NCI-H2081 (cell line): ENCODE measurements at places on chromosomes 3 and 15.

DNA sequence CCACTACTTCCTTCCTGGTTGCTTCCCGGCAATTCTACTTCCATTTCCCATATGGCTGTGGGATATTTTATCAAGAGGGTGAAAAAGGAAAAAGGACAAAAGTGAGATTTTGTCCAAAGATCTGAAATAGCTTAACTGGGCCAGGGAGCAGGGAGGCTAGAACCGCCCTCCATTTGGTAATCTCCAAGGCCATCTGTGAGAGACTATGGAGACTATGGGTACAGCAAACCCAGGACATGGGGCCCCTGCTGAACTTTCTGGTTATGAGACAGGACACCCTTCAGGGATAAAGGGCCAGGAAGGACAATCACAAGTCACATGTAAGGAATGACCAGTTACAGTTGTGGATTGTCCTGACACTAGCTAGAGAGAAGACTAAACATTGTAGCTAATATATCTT, 24.3 kb downstream of the ZSCAN2 start:
- no peak for DNase-seq

GRCh38 chr15:48002767-48003166, 118.0 kb upstream of the SLC24A5 start:
- peak; percentile 29 for DNase-seq

DNA sequence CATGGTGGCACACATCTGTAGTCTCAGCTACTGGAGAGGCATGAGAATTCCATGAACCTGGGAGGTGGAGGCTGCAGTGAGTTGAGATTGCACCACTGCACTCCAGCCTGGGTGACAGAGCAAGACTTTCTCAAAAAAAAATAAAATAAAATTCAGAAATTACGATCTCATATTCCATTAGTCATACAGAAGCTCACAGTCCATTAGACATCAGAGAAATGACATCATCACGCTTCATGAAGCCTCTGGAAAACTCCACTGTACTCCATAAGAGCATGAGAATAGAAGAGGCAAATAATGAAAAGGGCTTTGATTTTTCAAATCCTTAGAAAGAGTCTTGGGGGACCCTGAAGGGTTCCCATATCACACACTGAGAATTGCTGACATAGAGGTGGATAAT, 145.0 kb upstream of the MITF start:
- DNase-seq: no peak

- no peak for DNase-seq
Observed at GRCh38 chr3:20310629-20311028, 124.6 kb upstream of the SGO1 start.

- no peak for DNase-seq
Observed at GRCh38 chr3:170081079-170081741, 43.4 kb downstream of the GPR160 start.

DNA sequence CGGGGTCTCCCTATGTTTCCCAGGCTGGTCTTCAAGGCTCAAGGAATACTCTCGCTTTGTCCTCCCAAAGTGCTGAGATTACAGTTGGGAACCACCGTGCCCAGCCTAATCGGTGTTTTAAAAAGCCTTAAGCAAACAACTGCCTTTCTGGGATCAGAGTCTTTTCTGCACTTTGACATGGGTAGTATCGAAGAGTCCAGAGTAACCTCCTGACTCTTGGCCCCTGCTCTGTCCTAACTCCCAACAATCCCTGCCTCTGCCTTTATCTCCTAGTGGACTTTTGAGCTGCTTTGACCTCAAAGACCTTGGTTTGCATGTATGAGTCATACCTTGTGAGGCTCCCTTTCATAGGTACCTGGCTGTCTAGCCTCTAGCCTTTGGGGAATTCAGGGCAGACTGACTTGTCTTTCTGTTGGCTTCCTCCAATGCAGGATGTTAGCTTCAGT, 21.0 kb upstream of the HACD2 start:
- DNase-seq: no peak

DNA sequence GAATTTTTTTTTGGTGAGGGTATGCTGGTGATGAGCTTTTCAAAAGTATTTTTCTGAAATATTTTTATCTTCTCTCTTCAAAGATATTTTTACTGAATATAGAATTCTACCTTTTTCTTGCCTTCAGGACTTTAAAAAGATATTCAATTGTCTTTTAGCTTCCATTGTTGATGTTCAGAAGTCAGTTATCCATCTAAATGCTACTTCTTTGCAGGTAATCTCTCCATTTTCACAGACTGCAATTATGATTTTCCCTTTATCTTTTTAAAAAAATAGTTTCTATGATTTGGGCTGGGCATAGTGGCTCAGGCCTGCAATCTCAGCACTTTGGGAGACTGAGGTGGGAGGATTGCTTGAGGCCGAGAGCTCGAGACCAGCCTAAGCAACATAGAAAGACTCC, 222.4 kb downstream of the IL20RB start:
- no peak for DNase-seq

DNA sequence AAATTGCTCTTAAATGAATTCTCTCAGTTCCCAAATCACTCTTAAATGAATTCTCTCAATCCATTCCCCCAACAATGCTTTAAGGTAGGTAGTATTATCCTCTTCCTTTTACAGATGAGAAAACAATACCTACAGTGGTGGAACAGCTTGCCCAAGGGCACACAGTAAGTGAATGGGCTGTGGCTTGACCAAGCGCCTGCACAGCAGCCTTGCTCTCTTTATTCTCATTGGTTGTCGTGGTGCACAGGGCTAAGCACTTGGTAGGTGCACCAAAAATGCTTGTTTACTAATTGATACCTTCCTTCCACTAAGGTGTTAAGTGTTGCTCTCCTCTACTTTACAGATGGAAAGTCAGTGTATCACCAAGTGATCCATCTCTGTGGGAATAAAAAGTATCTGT, 43.3 kb downstream of the FAM43A start:
- DNase-seq: no peak

DNA sequence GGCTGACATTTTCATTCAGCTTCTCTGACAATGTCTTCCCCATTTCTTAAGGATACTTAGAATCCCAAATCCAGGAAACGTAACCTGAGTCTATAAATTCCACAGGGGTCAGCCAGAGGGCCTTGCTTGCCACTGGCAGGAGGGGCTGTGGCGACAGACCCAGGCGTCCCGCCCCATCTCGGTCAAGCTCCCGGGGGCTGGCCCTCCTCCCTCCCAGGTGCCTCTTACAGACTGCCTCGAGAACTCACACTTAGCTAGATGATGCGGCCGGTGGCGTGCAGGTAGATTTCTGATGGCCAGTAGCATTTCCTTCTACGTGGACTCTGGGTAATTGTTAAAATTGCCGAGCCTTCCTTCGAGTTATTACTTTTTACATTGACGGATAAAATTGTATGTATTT, 172.5 kb downstream of the NSMCE3 start:
- DNase-seq: no peak

- no peak for DNase-seq
Observed at GRCh38 chr15:73684581-73685455, 635 bp downstream of the CD276 start.

- DNase-seq: no peak
Observed at GRCh38 chr3:71650372-71650771, 66.8 kb upstream of the FOXP1 start.

DNA sequence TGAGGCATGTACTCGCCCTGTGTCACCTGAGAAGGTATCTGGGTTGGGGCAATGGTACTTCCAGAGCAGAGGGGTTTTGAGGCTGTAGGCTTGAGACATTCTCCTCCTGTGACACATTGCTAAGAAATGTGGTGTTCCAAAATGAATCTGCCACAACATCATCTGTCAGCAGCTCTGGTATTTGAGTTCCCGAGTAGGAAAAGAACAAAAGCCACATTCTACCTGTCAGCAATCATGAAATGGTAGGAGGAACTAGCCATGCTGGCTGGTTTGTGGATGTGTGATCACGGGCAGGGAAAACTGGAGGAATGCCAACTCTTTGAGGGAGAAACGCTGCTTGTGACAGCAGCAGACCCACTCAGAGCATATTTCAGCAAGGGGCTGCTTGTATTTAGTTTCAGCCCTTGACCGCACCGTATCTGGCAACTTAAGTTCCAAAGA, 579.4 kb upstream of the TBL1XR1 start:
- peak; percentile 37 for DNase-seq

GRCh38 chr3:64848822-64849221, 161.0 kb upstream of the ADAMTS9 start:
- DNase-seq: no peak

- DNase-seq: no peak
Observed at GRCh38 chr3:127026661-127027060, 43.7 kb downstream of the PLXNA1 start.

- DNase-seq: no peak
Observed at GRCh38 chr15:72827226-72827625, 43.7 kb upstream of the ADPGK start.

DNA sequence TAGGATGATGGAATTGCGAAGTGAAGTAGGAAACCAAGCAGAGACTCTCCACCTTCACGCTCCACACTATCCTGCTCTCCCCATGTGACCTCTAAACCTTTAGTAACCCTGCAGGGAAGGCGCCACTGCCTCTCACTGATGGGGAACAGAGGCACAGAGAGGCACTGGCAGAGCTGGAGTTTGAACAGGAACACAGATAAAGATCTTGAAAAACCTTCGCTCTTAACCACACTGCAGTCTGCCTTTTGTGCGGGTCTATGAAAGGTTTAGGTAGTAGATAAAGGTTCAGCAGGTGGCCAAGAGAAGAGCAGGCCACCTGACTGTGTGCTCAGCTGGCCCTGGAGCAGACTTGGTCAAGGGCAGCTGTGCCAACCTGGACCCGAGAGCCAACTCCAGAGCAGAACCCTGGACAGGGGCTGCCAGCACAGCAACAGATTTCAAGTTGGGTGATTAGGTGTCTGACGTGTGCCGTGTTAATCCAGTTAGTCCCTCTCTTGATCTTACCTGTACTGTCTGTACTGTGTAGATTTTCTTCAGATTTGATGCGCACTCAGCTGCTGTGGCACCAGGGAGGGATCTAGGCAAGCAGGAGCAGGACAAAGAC, 15.2 kb downstream of the EIF4E3 start:
- DNase-seq: no peak

DNA sequence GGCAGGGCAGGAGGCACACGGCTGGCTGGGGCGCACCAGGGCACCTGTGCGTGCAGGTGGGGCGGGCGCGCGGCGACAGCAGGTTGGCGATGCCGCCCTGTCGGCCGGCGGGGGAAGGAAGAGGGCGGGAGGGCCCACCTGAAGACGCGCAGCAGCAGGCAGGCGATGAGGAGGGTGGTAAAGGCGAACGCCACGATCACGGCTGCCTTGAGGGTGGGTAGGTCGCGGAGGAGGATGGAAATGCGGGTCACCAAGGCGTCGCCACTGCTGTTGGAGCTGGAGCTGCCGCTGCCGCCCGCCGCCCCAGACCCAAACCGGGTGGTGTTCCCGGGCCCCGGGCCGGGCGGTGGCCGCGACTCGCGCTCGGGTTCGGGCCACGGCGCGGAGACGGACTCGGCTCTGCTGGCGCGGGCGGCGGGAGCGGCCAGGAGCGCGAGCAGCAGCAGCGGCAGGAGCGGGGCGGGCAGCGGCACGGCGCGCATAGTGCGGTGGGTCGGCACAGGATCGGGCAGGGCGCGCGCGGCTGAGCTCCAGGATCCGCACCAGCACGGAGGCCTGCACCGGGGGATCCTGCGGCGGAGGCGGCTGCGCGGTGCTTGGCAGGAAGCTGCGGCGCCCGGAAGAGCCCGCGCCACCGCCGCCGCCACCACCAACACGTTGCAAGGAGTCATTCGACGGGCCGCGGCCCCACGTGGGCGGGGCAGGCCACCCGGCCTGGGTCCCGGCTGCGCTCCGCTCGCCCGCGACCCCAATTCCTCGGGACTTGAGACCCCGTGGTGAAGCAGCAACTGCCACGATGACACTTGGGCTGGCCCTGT, at the start of gene FAM174B:
TSS of gene FAM174B (minus strand) at position 598 of the 818 bp plus-strand sequence.
- peak; percentile 54 for DNase-seq

GRCh38 chr3:115922681-115923347, 299.5 kb downstream of the GAP43 start:
- DNase-seq: peak; percentile 16

DNA sequence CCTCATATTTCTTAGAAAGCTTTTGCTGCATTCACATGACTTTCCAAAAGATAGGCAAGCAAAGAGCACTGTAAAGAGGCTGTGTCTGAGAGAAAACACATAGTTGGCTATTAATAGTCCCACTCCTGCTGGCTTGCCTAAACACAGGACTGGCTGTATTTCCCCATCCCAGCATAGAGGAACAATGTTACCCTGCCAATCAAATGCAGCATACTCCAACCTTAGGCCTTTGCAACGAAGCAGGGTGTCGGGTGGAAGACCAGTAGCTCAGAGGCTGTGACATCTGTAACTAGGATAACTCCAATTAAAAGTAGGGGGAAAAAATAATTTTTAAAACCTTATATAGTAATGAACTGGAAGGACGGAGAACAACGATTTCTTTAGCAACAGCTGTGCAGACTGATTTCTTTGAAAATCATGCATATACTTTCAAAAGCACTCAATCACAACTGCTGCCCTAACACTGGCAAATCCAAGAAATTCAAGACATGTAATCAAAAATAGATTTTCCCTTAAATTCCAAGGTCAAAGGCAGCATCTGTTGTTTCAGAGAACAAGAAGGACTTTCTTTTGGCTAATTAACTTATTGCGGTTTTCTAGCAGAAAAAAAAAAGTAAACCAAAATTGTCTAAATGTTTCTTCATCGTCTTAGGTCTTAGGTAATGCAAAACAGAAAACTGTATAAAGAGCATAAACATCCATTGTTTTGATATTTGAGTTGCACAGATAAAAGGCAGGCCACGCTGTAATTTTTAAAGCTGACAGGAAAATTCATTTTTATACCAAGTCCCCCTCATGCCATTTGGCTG, 139.3 kb downstream of the TNIK start:
- DNase-seq: no peak

- DNase-seq: no peak
Observed at GRCh38 chr3:71163198-71163918, 420.2 kb downstream of the FOXP1 start.

- no peak for DNase-seq
Observed at GRCh38 chr3:13322324-13322723, 97.8 kb downstream of the NUP210 start.

GRCh38 chr15:62565634-62566026, 400.5 kb upstream of the C2CD4B start:
- DNase-seq: no peak

DNA sequence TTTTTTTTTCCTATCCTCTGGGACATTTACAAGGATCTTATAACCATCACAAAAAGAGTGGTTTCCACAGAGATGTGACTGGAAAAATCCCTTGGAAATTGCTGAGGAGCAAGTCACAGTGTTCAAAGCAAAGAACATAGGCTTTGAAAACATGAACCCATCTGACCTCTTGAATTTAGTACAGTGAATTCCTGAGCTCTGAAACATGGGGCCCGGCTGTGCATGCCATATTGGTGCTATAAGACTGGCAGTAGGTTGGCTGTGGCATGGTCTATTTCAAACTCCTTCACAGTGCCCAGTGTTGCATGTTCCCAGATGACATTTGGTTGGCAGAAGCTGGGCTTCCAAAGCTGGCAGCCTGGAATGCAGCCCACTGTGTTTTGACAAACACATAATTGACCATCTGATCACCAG, 202.2 kb downstream of the TIGIT start:
- no peak for DNase-seq
